ENCODE measurements at places on chromosomes 7 and 10.
A peak's percentile ranks its signal among the peaks of the same experiment; 100 is the strongest.

- DNase-seq, result no peak
These were observed 89.4 kb upstream of the MTPN start for GRCh38 chr7:136066304-136067143.

DNA sequence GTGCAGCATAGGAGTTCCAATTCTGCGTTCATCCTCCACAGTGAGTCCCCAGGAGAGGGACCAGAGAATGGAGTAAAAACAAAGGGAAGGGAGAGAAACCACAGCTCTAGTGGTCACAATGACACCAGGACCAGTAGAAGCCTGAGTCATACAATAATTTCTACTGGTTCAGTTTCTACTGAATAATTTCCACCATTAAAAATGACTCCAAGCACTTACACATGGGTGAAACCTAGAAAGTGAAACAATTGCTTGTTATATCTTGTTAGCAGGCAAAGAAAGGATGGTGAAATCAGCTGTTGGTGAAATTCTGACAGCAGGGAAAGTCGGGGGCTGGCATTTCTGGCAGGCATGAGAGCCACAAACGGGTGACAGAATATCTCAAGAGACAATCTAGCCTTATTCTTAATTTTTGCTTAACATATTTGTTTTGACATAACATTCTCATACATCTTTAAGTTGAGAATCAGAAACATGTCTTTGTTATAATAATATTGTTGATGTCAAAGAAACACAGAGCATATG, 1065.8 kb upstream of the C7orf33 start:
- DNase-seq, result no peak

- DNase-seq, result no peak
These were observed 11.3 kb downstream of the MRPS33 start for GRCh38 chr7:141003172-141004065.

GRCh38 chr10:52623761-52624160, 148.8 kb downstream of the MBL2 start:
- no peak for DNase-seq

- no peak for DNase-seq
These were observed 399.8 kb downstream of the HTR7 start for GRCh38 chr10:90458054-90458453.

DNA sequence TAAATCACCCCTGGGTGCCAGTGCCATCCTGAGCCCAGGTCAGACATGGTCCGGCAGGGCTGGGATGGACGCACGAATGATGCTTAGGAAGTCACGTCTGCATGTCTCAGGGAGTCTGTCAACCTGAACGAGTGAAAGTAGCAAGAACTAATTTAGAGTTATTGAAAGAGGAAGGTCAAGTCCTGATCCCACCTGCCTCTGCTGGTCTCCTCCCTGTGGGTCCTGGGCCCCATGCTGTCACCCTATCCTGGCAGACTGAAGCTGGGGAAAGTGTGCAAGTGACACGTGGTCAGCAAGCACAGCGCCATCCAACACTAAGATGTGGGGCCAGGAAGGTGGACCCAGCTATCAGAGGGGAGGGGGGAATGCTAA, 26.1 kb upstream of the GRID1 start:
- no peak for DNase-seq

DNA sequence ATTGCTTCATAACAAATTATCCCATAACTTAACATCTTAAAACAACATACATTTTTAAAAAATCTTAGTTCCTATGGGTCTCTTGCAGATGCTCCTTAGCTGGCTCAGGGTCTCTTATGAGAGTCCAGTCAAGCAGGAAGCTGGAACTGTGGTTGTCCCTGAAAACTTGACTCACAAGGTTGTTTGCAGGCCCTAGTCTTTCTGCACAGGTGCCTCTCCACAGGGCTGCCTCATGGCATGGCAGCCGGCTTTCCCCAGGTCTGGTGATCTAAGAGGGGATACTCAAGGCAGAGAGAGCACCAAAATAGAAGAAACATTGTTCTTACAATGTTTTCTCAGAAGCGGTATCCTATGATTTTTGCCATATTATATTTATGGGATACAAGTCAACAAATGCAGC, 127.1 kb downstream of the CDK14 start:
- DNase-seq, result no peak

GRCh38 chr7:125173571-125173970, 243.9 kb upstream of the POT1 start:
- DNase-seq, result no peak

- DNase-seq, result no peak
These were observed 41.9 kb downstream of the TAS2R41 start for GRCh38 chr7:143519411-143520131.

DNA sequence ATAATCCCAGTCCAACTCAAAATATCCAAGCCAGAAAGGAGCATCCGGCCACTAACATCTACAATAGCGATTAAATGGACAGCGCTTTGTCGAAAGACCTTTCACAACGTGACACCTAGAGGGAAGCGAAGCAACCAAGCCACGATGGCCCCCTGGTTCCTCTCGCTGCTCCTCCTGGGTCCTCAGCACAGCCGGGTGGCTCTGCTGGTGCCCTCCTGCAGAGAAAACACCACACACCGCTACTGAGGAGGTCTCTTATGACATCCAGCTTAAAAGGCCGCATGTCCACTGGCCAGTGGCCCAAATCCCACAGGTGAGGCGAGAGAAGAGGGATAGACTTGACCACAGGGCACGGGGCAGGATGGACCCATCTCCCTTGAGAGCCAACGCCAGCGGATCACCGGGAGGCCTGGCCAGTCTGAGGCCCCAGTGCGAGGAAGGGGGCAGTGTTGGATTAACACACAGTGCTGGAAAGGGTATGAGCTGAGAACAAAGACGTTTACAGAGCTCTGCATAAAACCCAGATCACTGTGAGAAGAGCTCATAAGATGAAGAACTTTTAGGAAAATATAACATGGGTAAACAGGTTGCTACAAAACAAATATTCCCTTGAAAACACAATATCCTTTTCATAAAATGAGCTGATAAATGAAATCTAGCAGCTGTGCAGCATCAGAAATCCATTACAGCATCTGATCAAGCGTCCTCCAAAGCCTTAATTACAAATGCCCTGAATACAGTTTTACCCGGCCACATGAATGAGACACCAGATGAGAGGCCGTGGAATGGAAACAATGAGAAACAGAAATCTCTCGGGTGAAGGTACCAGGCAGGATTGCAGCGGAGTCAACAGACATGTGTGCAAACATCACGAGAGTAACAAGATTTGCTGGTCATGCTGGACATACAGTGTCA, 236.7 kb downstream of the DIP2C start:
- DNase-seq, result no peak

DNA sequence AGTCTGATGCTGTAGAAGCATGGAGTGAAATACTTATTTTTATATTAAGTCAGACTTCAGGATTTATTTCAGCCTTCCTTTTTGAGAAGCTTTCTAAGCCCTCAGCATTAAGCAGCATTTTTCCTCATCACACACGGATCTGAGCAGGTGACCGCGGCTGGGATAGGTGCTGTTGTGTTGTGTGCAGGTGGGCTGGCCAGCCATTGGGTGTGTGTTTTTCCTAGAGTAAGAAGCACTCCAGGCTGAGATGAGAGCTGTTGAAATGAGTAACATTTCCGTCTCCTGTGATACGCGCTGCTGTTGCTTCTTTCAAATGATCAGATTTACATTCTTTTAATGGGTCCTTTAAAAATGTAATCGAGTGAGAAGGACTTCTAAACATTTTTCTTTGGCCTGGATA, 63.9 kb downstream of the INSYN2A start:
- DNase-seq, result no peak

GRCh38 chr10:68192113-68192512, 39.8 kb downstream of the ATOH7 start:
- no peak for DNase-seq

GRCh38 chr7:148607151-148607661, 16.6 kb downstream of the C7orf33 start:
- no peak for DNase-seq

- DNase-seq, result no peak
These were observed 23.3 kb downstream of the ANTXRL start for GRCh38 chr10:46310143-46310514.

GRCh38 chr7:82729172-82730030, 285.8 kb upstream of the CACNA2D1 start:
- peak; percentile 16 for DNase-seq

- DNase-seq, result no peak
These were observed 146.6 kb downstream of the ATRNL1 start for GRCh38 chr10:115239761-115240160.

DNA sequence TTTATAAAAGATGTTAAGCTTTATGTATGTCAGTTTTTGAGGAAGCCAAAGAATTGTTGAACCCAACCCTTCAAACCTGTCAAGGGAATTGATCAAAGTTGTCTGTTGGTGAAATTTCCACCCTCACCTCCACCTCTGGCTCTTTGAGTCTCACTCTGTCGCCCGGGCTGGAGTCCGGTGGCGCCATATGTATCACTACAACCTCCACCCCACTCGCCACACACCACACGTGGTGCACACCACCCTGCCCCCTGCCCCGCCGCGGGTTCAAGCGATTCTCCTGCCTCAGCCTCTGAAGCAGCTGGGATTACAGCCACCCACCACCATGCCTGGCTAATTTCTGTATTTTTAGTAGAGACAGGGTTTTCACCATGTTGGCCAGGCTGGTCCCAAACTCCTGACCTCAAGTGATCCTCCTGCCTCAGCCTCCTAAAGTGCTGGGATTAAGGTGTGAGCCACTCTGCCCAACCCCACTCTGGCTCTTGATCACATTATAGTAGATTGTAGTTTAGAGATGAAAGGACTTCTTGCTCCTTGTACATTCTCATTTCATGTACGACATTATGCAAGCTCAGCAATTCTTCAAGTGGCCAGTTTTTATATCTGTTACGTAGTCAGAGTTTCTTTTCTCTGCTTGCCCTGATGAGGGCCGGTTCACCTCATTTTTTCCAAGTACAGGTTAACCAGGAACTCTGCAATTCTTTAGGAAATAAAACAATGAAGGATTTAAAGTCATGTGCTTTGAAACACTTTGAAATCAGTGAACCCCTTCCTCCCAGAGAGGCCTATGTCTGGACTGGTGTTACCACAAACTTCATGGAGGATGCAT, 7.0 kb downstream of the BAMBI start:
- DNase-seq, result no peak

DNA sequence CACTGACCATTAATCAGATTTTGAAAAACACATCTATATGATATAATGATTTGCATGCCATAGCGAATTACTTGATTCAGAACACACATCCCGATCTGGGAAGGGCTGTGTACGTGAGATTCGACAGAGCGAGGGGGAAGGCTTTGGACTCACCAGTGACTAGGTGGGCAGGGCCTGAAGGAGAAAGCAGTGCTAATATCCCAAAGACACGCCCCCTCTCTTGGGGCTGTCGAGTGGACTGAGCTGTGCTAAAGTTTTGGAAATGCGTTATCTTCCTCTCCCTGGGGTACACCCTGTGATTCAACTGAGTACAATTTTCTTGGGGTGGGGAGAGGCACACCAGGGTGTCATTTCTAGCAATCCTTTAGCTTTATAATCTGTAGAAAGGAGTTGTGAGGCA, 1.8 kb downstream of the LRRC17 start:
- no peak for DNase-seq

- no peak for DNase-seq
These were observed 129.0 kb upstream of the ODAD2 start for GRCh38 chr10:28127881-28128280.

DNA sequence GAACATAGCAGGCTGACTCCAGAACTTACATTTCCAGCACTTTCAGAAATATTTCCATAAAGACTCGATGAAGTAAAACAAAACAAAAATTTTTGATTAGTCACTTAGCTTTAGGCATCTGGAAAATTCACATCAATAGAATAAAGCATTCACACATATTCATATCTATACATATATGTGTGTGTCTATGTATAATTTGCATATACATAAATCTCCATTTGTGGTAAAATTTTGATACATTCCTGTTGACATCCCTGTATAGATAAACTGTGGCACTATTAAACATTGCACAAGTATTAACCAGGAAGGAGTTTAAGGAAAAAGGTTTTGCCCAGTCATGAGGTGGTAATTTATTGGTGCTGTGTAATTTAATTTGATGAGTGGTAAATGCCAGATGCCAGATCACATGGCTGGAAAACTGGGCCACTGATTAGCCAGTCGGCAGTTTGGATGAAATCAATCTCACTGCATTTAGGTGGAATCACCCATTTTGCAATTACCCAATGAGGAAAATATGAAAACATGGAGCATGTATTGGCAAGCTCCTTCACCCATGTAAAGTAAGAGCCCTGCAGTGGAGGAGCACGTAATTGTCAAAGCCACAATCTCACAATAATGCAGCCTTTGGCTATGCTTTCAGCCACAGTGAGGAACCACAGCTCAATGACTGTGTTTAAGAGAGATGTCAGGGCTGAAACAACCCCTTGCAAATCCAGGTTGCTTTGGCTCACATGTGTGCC, 294.6 kb downstream of the RNLS start:
- no peak for DNase-seq

GRCh38 chr7:49894543-49894942, 121.1 kb downstream of the VWC2 start:
- DNase-seq, result no peak

DNA sequence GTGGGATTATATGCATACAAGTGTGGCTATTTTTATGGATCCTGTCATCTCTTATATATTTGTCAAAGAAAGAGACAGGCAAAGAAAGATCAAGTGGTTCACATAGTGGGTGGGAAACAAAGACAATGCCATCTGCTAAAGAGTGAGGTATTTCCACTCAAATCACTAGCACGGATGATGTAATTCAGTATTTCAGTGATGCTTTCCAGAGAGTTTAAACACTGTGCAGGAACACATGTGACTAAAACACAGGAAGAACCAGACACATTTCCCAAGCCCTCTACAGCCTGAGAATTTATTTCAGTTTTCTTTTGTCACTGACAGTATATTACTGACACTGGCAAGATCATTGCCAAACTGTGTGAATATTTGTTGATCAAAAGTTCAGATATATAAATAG, 885.7 kb upstream of the CELF2 start:
- DNase-seq, result no peak

DNA sequence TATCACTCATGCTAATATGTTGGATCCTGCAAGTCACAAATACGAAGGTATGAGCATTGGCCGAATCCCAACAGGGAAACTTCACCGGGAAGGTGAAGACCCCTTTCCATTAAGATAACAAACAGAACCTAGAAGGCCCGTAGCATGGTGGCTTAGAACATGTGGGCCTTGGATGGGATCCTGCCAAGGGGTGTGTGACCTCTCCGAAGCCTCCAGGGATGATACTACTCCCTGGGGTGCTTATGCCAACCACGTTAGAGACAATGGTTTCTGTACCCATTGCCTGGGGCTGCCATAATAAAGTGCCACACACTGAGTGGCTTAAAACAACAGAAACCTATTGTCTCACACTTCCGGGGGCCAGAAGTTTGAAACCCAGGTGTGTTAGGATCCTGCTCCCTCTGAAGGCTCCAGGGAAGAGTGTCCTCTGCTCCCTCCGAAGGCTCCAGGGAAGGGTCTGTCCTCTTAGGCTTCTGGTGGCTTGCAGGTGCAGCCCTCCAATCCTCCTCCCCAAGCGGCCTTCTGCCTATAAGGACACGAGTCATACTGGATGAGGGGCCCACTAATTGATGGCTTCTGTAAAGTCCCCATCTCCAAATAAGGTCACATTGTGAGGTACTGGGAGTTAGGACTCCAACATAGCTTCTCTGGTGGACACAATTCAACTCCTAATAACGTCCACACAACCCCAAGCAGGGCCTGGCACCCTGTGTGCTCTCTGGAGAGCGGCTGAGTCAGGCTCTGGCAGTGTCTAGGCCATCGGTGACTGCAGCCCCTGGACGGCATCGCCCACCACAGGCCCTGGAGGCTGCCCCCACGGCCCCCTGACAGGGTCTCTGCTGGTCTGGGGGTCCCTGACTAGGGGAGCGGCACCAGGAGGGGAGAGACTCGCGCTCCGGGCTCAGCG, 992 bp upstream of the MGMT start:
- no peak for DNase-seq

- no peak for DNase-seq
These were observed 613.9 kb upstream of the IGFBP3 start for GRCh38 chr7:46534664-46535588.

- DNase-seq, result no peak
These were observed 94.0 kb downstream of the ELMO1 start for GRCh38 chr7:37354656-37355131.
